ENCODE measurements at places on chromosomes 5 and 9.

DNA sequence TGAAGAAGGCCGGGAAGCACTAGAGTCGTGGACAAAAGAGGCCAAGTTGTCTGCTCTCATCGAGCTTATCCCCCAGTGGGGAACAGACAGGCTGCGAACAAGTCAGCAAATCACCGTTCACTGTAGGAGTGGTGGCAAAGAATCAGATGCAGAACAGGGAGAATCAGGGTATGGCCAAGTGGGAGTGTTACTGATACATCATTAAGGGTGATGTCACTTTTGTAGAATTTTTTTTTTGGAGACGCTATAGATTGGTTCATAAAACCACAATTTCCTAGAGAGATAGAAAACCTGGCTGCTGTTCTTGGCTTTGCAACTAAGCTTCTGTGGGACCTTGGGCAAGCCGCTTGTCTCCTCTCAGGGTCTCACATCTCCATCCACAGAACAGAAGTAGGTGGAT is 21.3 kb downstream of the SPRY4 start:
- no peak for DNase-seq

GRCh38 chr5:177103523-177104253 is 17.0 kb downstream of the FGFR4 start:
- DNase-seq, result no peak

GRCh38 chr5:174166231-174167079 is 120.9 kb downstream of the NSG2 start:
- no peak for DNase-seq

DNA sequence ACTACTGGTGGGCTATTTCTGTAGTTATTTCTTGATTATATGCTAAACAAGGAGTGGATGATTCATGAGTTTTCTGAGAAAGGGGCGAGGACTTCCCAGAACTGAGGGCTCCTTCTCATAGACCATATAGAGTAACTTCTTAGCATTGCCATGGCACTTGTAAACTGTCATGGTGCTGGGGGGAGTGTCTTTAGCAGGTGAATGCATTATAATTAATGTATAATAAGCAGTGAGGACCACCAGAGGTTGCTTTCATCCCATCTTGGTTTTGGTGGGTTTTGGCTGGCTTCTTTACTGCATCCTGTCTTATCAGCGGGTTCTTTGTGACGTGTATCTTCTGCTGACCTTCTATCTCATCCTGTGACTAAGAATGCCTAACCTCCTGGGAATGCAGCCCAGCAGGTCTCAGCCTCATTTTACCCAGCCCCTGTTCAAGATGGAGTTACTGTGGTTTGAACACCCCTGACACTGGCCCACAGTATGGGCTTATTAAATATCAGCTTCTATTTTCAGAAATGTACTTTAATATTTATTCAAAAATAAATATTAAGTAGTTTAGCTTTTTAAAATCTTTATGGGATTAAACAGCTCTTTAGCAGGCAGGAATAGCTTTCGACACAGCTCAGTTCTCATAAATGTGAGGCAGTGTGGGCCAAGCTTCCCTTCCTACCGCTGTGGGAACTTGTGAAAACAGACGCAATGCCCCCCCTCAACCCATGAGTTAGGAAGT is 44.4 kb downstream of the GALNT12 start:
- no peak for DNase-seq

DNA sequence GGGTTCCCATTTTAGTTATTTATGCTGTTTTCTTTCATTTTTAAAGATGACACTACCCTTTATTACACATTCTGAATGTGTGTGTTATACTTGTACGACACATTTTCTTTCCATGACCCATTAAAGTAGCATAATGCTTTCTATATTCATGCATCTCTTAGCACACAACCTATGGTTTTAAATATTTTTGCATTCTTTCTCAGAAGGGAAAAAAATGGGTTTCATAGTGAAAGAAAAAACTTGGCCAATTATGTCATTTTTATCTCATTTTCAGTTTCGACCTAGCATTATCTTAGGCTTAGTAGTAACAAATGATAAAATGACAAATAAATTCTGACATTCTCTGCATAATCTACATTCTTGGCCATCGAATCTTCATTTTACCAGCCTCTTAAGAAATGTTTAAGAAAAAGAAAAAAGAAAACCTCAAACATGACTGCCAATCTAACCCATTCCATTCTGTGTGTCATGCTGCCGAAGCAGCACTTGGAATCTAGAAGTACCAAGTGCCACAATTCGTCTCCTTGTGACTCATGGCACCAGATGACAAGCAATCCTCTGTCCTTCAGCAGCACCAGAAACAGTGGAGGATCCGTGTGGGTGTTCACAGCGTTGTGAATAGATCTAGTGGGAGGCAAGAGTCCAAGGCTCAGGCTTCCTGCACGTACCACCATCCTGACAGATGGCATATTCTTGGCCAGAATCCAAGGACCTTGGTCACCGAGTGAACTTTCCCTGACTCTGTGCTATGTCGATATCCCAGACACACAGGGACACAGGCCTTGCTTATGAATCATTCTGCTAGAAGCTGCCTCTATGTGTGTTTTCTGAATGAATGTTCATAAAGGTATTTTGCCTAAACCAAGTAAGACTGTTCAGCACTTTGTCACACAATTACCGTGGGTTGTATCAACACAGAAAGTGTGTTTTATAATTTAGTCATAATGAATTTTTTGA is 502.7 kb downstream of the NR2F1-AS1 start:
- DNase-seq, result peak; percentile 96

- no peak for DNase-seq
These were observed 704.3 kb upstream of the ZNF608 start for GRCh38 chr5:125450771-125451170.

GRCh38 chr5:126100767-126101166 is 322.4 kb upstream of the GRAMD2B start:
- no peak for DNase-seq

DNA sequence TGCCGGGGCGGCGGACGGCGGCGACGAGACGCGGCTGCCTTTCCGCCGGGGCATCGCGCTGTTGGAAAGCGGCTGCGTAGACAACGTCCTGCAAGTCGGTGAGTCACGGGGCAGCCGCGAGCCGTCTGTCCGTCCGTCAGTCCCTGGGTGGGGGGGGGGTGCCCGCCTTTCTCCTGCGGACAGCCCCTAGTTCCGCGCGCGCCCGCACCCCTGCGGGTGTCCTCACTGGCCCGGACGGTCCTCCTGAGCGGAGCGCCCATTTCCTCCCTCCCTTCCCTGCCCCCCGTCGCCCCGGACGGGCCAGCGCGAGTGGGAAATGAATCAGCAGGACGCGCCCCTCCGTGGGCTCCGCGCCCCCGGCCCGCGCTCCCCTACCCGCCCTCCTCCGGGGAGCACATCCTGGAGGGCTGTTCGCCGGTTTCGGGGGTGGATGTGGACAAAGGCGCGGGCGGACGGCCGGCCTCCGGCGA is 828 bp downstream of the ZSWIM6 start:
- no peak for DNase-seq

GRCh38 chr9:16866587-16866986 is 3.9 kb downstream of the BNC2 start:
- DNase-seq, result no peak

- no peak for DNase-seq
These were observed 284.5 kb downstream of the ZNF608 start for GRCh38 chr5:124461941-124462340.
